Astrocyte of the cerebellum (primary cell): ENCODE measurements at places on chromosomes 12 and 14.
A peak's percentile ranks its signal among the peaks of the same experiment; 100 is the strongest.

DNA sequence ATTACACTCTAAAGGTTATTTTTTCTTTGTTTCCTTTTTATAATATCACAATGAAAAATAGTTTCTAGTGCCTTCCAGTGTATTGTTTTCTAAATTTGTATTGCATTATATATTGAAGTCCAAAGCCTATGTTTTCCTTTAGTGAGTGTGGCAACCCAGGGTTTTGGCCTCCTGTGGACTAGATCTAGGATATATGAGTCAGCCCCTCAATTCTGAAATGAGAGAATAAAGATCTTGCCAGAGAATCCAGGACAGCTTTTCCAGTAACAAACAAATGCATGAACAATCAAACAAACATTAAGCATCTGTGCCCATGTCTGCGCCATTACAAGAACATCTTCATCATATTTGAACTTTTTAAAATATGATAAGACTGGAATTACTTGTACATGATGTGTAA is 70.7 kb upstream of the SSTR1 start:
- DNase-seq: peak; percentile 38

DNA sequence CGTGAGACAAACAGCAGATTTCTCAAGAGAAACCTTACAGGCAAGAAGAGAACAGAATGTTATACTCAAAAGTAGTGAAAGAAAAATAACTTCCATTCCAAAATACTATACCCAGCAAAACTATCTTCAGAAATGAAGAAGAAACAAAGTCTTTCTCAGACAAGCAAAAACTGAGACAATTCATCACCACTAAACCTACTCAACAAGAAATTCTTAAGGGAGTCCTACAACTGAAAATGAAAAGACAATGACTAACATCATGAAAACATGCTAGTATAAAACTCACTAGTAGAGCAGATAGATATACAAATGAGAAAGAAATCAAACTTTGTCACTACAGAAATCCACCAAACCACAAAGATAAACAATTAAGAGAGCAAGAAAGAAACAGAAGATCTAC is 106.5 kb downstream of the CEP83 start:
- no peak for DNase-seq

DNA sequence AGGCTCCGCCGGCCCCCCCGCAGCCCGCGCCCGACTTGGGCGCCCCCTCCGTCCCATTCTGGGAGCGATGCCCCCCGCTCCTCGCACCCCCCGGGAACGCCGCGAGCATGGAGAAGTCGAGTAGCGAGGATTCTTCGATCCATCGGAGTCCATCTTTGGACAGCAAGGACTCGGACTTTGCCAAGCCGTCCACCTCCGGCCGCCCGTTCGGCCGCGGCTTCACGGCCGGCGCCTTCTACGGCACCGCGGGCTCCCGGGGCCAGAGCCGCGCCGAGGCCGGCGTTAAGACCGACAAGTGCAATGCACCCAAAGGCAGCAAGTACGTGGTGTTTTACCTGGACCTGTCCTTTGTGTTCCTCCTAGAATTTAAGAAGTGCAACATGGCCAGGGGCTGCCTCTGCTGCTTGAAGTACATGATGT is 123.6 kb downstream of the TSPAN9 start:
- DNase-seq: no peak

DNA sequence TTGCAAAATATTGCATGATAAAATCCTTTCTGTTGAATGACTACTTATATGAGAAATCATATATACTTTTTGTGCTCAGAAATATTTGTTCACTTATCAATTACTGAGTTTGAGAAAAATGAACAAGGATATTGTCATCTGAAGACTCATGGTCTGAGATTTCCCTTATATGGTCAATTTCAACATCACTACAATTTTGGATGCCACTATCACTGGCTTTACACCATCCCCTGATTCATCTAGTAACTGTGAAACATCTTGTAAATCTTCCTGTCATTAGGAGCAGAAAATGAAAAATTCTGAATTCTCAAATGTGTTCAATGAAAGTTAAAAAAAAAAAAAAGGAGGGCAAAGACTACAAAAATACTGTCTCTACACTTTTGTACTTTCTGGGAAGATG is 21.8 kb upstream of the GXYLT1 start:
- DNase-seq: no peak

DNA sequence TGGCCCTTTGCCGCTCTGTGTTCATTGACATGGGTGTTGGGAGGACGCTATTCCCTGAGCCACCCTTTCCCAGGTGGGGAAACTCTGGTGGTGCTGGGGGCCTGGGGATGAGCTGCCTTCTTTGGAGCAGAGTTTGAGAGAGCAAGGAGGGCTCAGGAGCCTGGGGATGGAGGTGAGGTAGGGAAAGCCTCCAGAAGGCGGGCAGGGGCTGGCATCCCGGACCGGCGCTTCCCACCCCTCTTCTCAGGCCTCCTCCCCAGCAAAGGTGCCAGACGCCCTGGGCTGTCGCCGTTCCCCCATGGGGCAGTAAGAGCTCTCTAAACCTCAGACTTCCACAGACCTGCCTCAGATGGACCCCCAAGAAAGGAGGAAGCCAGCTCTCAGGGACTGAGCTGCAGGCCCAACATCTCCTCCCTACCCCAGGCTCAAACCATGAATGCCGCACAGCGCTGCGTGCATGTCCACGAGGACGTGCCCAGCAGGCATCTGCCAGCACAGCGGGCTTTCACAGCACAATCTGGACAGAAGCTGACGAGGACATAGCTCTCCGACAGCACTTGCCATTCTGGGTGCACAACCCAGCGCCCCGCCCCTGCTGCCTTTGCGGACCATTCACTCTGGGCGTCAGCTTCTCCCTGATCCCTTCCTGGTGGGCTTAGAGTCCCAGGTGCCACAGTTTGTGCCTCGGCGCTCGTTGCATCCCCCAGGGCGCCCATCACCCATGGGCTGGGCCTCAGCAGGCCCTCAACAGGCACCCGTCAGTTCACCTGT is 14.9 kb upstream of the TTC7B start:
- DNase-seq: no peak
